Stimulated activated CD8-positive, alpha-beta memory T cell treated with anti-CD3 and anti-CD28 coated beads, Interleukin-7, amount 100 ng/mL, for 1 hour (primary cell): ENCODE measurements at places on chromosomes 12 and 14.

DNA sequence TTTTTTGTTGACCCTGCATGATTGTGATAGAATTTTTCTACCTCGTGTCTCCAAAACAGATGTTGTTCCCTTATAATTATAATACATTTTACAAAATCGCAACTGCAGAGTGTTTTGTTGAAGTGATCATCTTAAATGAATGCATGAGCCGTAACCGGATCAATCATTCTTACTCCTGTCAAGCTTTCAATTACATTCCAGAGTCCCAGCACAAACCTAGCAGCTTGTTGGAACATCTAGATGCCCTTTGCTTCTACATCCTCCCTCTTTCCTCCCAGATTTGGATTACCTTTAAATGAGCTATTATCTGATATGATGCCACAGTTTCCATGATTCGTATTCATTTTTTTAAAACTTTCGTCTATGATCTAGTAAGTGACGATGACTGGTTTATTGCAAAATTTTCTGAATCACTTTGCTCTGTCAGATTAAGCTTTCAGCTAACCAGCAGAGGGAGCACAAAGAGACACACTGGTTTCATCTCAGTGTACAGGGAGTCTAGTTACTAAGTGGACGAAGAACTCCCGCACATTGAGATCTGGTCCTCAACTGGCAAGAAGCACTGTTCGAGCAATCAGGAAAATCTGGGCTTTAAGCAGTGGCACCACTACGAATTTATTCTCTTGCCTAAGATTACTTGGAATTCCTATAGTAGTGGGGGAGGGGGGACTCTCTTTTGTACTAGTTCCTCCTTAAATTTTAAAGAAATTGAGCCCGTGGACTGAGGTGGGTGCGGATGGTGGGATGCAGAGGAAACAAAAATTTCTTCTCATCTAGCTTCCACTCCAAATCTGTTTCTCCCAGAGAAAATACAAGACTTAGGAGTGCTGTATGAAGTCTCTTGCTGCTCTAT lies 40.9 kb downstream of the TSHR start:
- no peak for DNase-seq

DNA sequence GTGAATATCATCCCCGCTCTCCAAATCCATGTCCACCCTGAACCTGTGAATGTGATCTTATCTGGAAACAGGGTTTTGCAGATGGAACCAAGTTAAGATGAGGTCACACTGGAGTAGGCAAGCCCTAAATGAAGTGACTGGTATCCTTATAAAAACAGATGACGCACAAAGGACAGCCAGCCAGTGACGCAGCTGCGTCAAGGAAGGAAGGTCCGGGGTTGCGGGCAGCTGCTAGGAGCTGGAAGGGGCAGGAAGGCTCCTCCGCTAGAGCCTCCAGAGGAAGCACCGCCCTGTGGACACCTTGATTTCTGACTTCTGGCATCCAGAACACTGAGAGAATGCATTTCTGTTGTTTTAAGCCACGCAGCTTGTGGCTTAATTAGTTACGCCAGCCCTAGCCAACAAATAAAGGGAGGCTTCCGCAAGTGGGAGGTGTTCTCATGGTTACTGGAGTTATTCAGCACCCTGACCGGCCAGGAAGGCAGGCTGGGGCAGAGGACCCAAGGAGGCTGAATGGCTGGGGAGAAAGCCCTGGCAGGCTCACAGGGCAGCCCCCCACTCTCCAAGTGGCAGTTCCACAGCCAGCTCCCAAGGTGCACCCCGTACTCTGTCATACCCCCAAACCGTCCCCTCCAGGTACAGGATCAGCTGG lies 127.6 kb upstream of the NCOR2 start:
- DNase-seq, result no peak

GRCh38 chr14:63671987-63672386 lies 30.3 kb upstream of the WDR89 start:
- DNase-seq, result no peak

- no peak for DNase-seq
Observed at GRCh38 chr14:61549425-61549824, 145.9 kb upstream of the HIF1A start.

DNA sequence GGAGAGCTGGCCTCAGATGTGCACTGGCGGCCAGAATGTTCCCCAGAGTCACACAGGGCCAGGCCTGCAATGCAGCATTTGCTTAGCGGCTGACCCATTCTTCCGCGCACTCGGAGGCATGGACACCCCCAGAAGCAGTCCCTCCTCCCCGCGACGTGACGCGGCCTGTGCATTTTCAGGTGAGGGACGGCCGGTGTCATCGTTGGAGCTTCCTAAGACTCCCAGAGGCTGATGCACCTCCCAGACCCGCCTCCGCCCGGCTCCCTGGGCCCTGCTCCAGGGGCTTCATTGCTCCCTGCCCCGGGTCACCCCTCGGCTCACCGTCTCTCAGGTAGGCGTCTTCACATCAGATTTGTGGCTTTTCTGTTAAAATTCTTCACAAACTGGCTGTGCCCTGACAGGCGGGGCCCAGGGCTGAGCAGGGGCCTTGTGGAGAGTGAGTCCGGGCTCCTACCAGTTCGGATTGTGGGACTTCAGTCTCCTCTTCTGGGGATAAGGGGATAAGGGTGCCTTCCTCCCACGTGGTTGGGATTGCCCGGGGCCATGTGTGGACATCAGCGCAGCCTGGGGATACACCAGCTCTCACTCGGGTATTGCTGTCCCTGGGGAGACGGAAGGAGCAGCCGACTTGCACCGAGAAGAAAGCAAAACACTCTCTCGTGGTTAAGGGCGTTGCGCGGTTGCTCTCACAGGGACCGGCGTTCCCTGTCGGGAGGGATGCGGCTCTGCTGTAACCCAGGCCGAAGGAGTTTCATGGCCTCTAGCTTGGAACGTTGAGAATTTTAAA lies 249.1 kb downstream of the ADGRD1 start:
- no peak for DNase-seq

DNA sequence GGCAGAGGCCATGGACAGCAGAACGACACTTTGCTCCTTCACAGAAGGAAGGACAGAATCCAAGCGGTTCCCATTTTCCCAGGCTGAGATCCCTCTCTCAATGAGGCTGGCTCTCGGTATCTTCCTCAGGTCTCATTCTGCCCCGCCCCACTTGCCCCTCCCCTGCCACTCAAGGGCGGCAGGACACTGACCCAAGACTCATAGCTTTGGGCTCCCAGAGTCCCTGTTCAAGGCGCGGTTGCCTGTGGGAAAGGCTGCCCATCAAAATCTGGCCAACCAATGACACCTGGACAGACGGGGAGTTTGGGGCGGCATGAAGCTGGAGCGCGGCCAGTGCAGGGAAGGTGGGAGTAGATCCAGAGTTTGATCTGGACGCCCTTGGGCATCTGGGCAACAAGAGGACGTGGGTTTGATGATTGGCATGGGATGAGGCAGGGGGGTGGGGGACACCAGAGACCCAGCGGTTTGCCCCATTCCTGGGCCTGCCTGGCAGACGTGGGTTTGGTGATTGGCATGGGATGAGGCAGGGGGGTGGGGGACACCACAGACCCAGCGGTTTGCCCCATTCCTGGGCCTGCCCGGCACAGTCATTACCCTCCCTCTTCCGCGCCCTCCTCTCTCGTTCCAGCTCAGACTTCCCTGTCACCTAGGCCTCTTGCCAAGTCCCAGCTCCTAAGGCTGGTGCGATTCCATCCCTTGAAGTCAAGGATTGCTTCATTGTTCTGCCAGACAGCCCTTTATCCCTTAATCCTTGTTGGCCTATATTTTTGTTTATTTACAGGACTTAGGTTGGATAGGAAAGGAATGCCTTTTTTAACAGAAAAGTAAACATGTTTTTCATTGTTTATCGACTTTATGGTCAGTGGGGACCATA lies 92.1 kb downstream of the NINJ2 start:
- no peak for DNase-seq

DNA sequence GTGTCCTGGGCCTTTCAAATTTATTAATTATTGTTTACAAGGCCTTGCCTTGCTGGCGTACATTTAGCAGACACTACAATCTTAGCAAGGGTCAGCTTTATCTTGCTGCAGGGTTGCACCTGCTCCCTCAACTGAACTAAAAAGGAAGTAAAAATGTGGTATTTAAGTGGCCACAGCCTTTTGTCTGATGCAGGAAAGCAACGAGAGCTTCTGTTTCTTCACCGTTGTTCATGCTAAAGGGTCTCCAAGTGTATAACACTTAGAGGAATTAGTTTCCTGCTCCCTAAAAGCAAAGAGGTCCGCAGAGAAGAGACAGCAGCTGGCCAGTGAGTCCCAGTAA lies 62.8 kb upstream of the EGLN3 start:
- DNase-seq, result no peak

- no peak for DNase-seq
Observed at GRCh38 chr12:117390866-117391265, 29.4 kb upstream of the NOS1 start.

DNA sequence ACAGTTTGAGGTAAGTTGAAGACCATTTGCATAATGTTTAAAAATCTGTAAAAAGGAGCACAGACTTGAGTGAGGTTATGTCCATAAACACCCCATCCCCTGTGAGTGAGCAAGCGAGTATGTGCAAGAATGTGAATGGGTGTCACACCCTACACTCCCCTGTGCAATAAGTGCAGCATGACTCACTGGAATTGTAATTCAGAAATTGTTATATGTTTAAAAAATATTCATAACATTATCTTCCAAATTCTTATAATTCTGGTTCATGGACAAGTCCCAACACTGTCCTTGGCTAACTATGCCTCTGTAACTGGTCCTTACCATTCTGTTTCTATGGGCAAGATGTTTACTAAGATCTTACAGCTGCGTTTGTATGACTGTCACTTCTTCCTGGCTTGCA lies 207.8 kb upstream of the FAR2 start:
- DNase-seq, result no peak

GRCh38 chr14:87961246-87961645 lies 31.7 kb downstream of the GALC start:
- DNase-seq, result no peak

DNA sequence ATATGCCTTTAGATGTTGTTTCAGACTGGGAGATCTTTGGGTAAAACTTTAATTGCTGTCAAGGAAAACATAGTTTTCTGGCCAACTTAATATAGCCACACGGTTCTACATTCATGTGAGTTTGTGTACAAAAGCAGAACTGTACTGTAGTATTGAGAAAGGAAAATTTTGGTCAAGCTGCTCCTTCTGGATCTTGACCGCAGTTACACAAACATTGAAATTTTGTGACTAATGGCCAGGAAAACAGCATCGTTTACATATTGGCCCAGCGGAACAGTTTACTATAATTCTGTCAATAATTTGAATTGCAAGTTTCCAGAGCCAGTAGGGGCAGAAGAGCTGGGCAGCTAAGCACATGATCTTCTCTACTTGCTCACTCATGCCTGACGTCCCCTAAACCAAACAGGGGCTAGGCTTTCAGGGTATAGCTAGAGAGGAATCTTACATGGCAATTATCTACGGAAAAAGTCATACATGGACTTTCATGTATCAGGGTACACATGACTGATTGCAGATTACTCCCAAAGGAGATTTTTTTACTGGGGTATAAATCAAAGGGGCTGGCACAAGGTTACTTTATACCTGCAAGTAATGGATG lies 11.4 kb upstream of the ART4 start:
- no peak for DNase-seq

- DNase-seq, result no peak
Observed at GRCh38 chr14:38122241-38122640, 85.5 kb upstream of the SSTR1 start.

DNA sequence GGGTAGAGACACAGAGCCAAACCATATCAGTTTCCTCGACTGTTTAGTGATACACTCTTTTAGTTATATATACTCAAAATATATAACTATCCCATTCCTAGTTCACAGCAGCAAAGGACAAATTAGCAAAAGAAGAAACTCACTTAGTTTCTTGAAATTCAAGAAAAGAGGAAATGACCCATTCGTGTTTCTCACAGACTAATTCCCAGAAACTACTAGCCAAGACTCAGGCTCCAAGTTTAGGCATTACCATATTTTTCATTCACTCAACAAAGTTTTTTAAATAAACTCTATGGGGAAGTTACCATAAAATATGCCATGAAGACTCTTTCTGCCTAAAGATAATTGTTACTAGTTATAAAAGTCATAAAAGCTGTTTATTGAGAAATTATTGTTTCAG lies 152.3 kb upstream of the DAAM1 start:
- no peak for DNase-seq

DNA sequence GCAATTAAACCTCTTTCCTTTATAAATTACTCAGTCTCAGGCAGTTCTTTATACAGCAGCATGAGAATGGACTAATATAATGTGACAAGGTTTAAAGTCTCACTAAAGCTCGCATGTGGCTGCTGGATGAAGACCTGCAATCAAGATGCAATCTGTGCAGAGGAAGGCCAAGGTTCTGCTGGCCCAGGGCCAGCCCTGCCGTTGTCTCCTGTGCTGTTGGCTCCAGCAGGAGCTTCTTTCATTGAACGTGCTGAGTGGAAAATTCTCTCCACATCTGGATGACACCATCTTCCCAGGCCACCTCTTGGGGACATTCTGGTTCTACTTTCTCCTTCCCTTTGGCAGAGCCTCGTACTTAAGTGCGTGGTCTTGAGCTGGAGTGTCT lies 742.2 kb downstream of the VRK1 start:
- DNase-seq, result no peak

DNA sequence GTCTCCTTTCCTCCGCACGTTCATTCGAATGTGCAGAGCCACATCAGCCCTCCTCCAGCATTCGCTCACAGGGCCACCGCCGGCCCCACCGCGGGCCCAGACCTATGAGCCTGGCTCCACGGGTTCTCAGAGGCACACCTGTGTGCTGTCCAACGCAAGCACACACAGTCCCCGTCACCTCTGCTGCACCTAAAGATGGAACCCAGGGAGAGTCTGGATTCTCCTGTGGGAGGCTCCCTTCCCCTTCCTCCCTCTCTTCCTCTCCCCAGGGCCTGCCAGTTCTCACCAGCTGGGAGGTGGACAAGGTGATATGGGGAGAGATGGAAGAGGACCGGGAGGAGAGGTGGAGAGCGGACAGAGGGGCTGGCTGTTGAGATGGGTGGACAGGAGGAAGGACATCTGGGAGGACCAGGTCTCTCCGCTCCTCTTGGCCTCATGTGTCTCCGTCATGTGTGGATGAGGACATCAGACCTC lies 4.9 kb upstream of the AQP6 start:
- no peak for DNase-seq

DNA sequence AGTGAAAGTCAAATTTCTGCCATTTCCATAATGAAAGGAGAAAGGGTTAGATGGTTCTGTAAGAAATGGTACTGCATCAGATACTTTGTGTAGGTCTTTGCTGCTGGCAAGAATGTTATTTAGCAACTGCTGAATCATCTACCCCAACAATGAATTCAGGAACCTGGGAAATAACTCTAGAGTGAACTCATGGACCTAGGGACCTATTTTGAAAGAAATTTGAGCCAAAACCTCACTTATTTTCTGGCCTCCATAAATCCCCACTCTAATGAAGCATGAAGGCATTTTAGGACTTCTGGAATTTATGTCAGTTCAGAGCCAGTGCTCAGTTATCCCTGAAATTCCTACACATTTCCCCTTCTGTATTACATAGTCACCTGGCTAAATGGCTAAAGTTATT lies 50.9 kb upstream of the CPNE8 start:
- DNase-seq, result no peak

DNA sequence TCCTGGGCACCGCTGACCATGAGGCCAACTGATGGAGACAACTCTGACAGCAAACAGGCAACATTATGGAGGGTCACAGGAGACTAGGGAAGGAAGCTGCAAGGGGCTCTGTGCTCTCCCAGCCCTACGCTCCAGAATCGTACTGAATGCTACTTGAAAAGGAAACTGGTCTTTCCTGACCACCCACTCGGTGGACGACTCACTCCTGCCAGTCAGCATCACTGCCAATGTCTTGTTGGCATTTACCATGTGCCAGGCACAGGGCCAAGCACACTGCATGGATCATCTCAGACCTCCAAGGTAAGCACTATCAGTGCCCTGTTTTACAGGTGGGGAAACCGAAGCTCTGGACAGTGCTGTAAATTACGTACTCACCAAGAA lies 38.0 kb downstream of the CCDC85C start:
- DNase-seq, result no peak
